Activated naive CD8-positive, alpha-beta T cell treated with anti-CD3 and anti-CD28 coated beads, Interleukin-2, amount 50 U/mL, for 24 hours (primary cell): ENCODE measurements at places on chromosomes 6 and 20.
A peak's percentile ranks its signal among the peaks of the same experiment; 100 is the strongest.

DNA sequence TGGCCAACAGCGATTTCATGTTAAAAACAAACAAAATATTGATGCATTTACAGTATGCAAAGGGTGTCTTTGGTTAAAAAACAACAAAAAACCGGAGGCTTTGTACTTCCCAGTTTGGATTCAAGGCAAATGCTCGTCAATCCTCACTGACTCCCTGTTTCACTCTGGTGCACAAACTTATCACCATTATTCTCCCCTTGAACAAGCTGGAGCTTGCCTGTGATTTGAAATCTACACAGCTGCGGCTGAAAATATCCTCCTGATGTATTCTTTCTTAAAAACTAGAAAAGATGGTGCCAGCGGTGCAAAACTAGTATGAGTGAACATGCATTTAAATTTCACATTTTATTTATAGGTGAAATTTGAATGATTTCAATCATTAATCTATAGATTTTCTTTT lies 3.3 kb downstream of the PERP start:
- no peaks in the 10 kb centered on the region for H3K36me3 ChIP-seq
- no peak overlapping the region for H3K27ac ChIP-seq
- no peak overlapping the region for H3K4me3 ChIP-seq
- no peak for DNase-seq
- peaks cover 36% of the 10 kb centered on the region for H3K27me3 ChIP-seq

DNA sequence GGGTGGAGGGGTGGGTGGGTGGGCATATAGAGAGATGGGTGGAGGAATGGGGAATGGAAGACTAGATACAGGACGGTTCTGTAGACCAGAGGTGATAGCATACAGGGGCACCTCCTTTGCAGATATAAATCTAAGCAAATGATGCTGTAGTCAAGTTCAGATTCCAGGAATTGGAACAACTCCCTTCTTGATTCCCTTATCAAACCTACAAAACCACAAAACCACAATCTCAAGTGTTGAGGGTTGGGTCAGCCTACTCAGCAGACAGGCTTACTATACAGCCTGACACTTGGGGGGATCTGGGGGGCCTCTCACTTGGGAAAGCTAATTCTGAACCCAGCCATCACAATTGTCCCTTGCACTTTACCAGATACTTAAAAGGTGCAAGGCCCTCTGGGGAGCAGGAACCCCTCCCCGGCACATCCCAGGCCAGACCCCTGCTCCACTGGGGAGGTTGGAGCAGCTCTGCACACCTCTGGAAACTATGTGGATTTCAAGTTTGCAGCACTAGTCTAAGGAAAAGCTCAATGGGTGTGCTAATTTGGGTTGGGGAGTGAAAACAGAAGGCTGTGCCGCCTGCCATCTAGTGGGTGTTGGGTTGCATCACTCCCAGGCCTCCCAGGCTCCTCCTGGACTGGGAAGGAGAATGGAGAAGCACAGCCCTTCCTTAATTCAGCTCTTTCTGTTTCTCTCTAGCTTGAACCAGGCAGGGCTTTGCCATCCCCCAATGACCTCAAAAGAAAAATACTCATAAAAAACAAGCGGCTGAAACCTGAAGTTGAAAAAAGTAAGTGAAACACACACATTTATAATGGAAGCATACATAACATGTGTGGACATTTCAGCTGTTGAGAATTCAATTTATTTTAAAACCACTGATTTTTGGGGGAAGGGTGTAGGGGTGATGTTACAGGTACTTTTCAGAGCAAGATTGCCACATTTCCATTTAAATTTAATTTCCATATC lies 121.2 kb upstream of the LAMP5 start:
- no peaks in the 10 kb centered on the region for H3K27me3 ChIP-seq
- no peak overlapping the region for H3K4me3 ChIP-seq
- H3K27ac ChIP-seq, result no peak overlapping the region
- H3K36me3 ChIP-seq, result no peaks in the 10 kb centered on the region
- DNase-seq, result no peak

- no peaks in the 10 kb centered on the region for H3K4me1 ChIP-seq
- no peaks in the 10 kb centered on the region for H3K36me3 ChIP-seq
- no peak overlapping the region for H3K27ac ChIP-seq
Measured at GRCh38 chr6:117449549-117450439, 24.1 kb upstream of the ROS1 start.

GRCh38 chr20:33298391-33298790 lies 15.4 kb downstream of the BPIFB1 start:
- H3K4me1 ChIP-seq, result no peaks in the 10 kb centered on the region
- H3K4me3 ChIP-seq, result no peak overlapping the region
- no peak overlapping the region for H3K27ac ChIP-seq
- no peaks in the 10 kb centered on the region for H3K36me3 ChIP-seq
- H3K27me3 ChIP-seq, result peaks cover 10% of the 10 kb centered on the region
- no peak for DNase-seq

DNA sequence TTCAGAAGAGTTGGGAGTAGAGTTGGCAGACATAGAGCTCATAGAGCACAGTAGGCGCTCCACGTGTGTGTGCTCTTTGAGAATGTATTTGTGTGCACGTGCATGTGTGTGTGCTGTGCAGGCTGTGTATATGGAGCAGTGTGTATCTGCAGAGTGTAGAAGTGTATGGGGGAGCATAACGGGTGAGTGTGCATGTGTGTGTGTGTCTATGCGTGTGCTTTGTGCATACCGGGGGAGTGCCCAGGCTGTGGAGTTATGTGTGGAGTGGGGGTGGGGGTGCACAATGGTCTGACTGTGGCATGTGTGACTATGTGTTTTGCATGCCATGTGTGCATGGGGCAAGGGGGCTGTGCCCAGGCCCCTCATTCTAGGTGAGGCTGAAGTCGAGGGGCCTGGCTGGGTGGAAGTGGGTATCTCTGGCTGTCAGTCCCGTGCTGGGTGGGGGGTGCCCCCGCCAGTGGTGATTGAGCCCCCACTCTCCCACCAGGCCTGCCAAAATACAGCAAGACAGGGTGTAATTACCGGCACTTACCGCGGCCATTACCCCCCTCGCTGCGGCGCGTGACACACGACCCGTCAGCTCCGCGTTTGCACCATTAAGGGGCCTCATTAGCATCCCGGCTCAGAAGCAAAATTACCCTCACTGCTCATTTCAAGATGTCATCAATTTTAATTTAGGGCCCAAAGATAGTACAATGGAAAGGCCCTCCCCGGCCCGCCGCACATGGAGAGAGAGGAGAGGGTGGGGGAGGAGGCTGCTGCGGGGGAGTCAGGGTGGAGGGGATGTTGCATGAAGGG lies 39.1 kb downstream of the MDFI start:
- no peaks in the 10 kb centered on the region for H3K4me1 ChIP-seq
- H3K4me3 ChIP-seq, result no peak overlapping the region
- DNase-seq, result no peak
- no peaks in the 10 kb centered on the region for H3K27me3 ChIP-seq

DNA sequence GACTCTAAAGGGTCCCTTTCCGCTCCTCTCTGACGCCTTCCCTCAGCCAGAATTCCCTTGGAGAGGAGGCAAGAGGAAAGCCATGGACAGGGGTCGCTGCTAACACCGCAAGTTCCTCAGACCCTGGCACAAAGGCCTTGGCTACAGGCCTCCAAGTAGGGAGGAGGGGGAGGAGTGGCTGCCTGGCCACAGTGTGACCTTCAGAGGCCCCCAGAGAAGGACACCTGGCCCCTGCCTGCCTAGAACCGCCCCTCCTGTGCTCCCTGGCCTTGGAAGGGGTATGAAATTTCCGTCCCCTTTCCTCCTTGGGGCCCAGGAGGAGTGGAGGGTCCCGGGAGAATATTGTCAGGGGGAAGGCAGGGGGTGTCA lies 2.7 kb downstream of the VEGFA start:
- peaks cover 52% of the 10 kb centered on the region for H3K4me1 ChIP-seq
- peaks cover 5% of the 10 kb centered on the region for H3K27me3 ChIP-seq
- DNase-seq, result no peak
- peaks cover 26% of the 10 kb centered on the region for H3K36me3 ChIP-seq

DNA sequence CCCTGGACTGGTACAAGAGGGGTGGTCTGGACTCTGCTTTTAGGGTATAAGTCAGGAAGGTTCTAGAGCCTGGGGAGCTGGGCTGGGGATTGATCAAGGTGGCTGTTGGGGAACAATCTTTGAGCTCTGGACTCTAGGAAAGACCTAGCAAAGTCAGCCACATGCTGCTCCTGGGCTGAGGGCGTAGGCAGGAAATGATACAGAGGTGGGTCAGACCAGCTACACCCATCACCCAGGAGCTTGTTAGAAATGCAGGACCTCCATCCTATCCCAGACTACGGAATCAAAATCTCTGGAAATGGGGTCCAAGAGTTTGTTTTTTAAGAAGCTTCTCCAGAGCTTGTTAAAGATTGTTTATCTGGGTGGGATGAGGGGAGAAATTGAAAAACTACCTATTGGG lies 9.4 kb downstream of the ADTRP start:
- DNase-seq, result no peak
- no peaks in the 10 kb centered on the region for H3K36me3 ChIP-seq
- peaks cover 45% of the 10 kb centered on the region for H3K4me1 ChIP-seq
- H3K27me3 ChIP-seq, result no peaks in the 10 kb centered on the region
- H3K27ac ChIP-seq, result no peak overlapping the region
- H3K4me3 ChIP-seq, result no peak overlapping the region

DNA sequence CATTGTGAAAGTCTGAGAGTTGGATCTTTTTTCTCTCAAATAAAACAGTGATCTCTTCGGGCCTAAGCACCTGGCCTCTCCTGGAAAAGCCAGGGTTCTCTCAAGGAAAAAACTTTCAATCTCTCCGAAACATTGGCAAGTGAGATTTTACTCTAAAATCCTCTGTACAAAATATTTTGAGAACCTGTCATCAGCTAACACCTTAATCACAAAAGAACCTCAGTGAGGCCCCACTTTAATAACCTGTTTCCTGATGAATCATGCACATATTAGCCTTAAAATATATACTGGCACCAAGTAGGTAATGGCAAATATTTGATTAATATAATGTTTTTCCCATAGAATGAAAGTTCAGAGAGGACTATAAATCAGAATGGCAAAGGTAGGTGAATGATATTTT lies 177.9 kb downstream of the FRK start:
- DNase-seq, result no peak
- no peaks in the 10 kb centered on the region for H3K27me3 ChIP-seq
- H3K27ac ChIP-seq, result no peak overlapping the region
- H3K36me3 ChIP-seq, result no peaks in the 10 kb centered on the region
- no peaks in the 10 kb centered on the region for H3K4me1 ChIP-seq

GRCh38 chr6:15421945-15422733 lies 176.3 kb downstream of the JARID2 start:
- no peaks in the 10 kb centered on the region for H3K27me3 ChIP-seq
- H3K4me1 ChIP-seq, result peaks cover 74% of the 10 kb centered on the region
- DNase-seq, result peak; percentile 44
- H3K4me3 ChIP-seq, result peak overlapping the region; percentile 57
- H3K27ac ChIP-seq, result peak overlapping the region; percentile 93

DNA sequence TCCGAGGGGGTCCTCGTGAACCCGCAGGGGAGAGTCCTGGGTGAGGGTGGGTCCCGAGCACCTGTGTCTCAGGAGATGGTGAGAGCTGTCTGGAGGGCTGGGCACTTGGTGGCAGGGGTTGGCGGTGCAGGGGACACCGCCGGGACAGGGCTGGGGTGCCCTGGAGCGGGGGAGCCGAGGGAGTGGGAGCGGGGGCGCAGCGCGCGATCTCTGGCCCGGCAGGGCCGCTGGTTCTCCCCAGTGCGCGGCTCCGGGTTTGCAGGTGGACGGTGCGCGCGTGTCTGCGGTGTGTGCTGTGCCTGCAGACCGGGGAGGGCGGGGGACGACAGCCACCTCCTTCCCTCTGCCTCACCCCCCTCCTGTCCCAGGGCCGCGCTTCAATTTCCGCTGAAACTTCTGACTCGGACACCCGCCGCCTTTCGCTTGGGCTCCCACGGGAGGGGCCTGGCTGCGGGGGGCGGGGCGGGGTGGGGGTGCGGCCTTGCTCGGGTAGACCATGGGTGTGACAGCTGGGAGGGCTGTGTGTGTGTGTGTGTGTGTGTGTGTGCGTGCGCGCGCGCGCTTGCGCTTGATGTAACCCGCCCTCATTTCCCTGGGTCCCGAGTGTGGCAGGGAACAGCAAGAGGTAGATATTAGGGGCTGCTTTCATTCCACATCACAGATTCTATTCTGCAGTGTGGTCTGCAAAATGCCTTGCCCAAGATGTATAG lies 1.2 kb downstream of the TRIB3 start:
- H3K4me3 ChIP-seq, result peak overlapping the region; percentile 80
- H3K4me1 ChIP-seq, result peaks cover 21% of the 10 kb centered on the region
- no peaks in the 10 kb centered on the region for H3K27me3 ChIP-seq
- DNase-seq, result peak; percentile 80
- H3K36me3 ChIP-seq, result peaks cover 8% of the 10 kb centered on the region

- H3K36me3 ChIP-seq, result peaks cover 17% of the 10 kb centered on the region
- peaks cover 5% of the 10 kb centered on the region for H3K27me3 ChIP-seq
- no peak overlapping the region for H3K4me3 ChIP-seq
Measured at GRCh38 chr6:135592276-135592675, 94.7 kb upstream of the AHI1 start.

GRCh38 chr6:119480961-119481497 lies 131.5 kb upstream of the MAN1A1 start:
- H3K4me3 ChIP-seq, result no peak overlapping the region
- no peak overlapping the region for H3K27ac ChIP-seq
- DNase-seq, result no peak
- peaks cover 3% of the 10 kb centered on the region for H3K27me3 ChIP-seq
- no peaks in the 10 kb centered on the region for H3K4me1 ChIP-seq
- H3K36me3 ChIP-seq, result no peaks in the 10 kb centered on the region

DNA sequence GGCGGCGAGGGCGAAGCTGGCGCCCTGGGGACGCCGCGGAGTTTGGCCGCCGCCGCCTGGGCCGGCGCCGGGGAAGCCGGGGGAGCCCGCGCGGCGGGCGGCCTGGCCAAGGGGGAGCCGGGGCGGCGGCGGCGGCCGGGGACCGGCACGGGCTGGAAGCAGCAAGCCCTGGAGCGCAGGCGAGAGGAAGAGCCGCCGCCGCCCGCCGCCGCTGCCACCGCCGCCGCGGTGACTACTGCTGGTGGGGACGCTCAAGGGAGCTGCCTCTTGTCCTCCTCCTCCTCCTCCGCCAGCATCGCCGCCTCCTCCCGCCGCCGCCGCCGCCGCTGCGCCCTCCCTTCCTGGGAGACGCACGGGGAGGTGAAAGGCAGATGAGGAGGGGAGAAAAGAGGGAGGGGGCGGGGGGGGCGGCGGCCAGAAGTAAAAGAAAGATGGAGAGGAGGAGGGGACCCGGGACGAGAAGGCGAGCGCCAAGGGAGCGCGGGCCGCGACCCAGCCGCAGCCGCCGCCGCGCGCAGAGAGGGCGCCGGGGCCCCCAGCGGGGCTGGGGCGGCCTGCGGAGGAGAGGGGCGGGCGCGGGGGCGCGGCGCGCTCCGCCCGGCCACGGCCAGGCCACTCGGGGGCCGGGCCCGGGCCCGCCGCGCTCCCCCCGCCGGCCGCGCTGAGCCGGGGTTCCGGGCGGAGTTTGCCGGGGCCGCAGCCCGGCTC lies 846 bp downstream of the PDE10A start:
- peaks cover 5% of the 10 kb centered on the region for H3K4me1 ChIP-seq
- no peak overlapping the region for H3K27ac ChIP-seq
- no peak for DNase-seq
- peaks cover 59% of the 10 kb centered on the region for H3K27me3 ChIP-seq

DNA sequence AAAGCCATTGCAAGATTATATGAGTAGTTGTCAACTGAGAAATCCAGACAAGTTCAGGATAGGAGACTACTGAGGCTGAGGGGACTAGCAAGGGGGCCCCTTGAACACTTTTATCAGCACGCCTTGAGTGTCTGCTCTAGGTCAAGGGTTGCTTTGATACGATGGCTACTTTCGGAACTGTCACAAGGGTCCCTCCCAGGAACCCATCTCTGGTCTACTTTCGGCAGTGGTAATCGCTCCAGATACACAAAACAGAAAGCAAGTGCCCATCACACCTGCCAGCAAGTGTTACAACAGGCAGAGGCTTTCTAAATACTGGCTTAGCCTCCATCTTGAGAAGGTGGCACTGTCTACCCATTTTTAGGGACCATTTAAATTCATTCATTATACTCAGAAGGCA lies 61.1 kb downstream of the GJA10 start:
- H3K4me3 ChIP-seq, result no peak overlapping the region
- peak overlapping the region; percentile 94 for H3K27ac ChIP-seq
- peaks cover 87% of the 10 kb centered on the region for H3K4me1 ChIP-seq
- H3K27me3 ChIP-seq, result no peaks in the 10 kb centered on the region
